Ovary (tissue), 10 donors: ENCODE measurements at places on chromosomes 5 and 9.

GRCh38 chr5:50700706-50701105 is 34.3 kb downstream of the PARP8 start:
- no peak for DNase-seq

DNA sequence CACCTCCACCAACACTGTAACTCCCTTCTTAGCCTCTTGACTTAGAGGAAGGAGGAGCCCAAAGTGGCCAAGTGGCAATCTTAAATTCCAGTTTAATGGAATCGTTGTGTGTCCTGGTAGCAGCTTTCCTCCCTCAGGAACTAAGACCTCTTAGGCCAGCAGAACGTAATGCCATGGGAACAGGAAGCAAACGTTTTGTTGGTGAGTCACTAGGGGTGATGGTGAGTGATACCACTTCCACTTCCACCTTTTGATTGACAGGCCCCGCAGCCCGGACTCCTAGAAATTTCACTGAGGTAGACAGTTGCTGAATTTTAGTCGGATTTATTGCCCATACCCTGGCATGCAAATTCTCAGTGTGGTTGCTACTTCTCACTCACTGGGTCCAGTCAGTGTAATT is 94.2 kb upstream of the FBN2 start:
- no peak for DNase-seq

- no peak for DNase-seq
Measured at GRCh38 chr5:36482812-36483211, 123.6 kb upstream of the SLC1A3 start.

DNA sequence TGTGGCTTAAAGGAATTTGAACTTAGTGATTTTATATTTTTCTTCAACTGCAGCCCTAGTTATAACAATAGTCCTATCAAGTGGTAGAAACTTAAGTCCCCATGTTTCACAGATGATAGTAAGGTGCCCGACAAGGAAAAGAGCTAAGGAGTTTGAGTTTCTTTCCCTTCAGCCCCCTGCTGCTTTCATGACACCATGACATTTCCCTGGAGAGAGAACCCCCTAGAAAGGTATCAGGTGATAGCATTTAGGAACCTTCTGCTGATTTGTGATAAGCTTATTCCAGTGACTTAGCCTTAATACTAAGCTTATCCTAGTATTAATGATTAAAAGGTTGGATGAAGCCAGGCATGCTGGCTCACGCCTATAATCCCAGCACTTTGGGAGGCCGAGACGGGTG is 623.8 kb upstream of the TYRP1 start:
- no peak for DNase-seq

GRCh38 chr9:129777769-129778130 is 24.9 kb upstream of the PTGES start:
- no peak for DNase-seq

- DNase-seq = no peak
Measured at GRCh38 chr9:5910413-5911057, 19.8 kb downstream of the MLANA start.

- DNase-seq = no peak
Measured at GRCh38 chr5:83405662-83406061, 65.9 kb upstream of the VCAN start.

DNA sequence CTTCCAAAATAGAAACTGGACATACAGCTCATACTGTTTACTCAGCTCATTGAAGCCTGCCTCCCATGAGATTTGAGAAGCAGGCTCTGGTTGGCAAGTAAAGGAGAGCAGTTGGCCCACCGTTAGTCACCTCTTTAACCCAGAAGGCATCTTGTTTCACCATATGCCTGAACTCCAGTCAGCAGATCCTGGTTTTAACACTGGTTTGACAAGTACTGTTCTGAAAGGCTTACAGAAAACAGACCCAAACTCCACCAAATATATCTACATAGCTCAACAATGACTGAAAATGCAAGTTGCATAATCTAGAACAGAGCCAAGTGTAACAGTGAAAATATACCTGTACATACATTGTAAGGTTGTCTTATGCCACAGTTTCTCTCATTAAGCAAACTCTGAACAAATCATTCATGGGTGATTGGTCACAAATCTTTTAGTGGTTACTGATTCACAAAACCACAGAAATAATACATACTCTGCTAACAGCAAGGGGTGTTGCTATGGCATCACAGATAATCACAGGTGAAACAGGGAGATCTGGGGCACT is 198.8 kb downstream of the BNC2 start:
- DNase-seq = no peak

GRCh38 chr5:115388240-115388639 is 91.8 kb upstream of the CCDC112 start:
- DNase-seq = no peak

DNA sequence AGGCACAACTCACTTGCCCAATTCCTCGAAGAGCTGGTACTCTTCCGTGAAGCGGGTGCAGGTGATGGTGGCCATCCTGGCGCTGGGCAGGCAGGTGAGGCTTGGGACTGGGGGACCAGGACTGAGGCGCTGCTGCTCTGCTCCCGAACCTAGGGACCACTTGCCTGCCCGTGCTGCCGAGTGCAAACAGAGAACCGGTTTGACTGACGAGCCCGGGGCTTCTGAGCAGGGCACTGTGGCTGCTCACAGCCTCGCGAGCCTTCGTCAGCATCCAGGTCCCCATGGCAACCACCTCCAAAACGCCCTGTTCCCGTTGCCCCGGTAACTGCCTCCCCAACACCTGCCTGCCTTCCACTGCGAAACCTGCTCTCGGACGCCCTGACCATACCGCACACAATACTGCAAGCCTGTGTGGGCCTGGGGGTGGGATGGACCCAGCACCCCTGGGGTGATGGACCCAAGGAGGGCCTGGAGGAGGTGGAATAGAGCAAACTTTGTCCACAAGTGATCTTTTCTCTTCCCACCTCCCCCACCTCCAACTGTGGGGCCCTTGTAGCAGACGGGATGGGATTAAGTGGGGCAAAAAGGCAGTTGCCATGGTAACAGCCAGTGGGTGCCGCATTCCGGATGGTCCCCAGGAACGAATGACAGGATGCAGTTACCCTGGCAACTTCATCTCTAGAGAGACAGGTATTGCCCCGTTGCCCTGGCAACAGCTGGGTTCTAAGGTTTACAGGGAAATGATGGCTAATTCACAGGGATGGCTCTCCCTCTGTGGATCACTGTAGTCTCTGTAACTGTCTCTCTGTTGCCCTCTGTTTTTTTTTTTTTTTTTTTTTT is at the start of gene CAMK2A:
Gene CAMK2A, minus strand, starts transcription at position 223 of the 840 bp plus-strand sequence. Its CDS starts 148 bp downstream, at position 75.
- DNase-seq = no peak

- peak; percentile 21 for DNase-seq
Measured at GRCh38 chr5:179373101-179373934, 28.1 kb upstream of the ADAMTS2 start.

DNA sequence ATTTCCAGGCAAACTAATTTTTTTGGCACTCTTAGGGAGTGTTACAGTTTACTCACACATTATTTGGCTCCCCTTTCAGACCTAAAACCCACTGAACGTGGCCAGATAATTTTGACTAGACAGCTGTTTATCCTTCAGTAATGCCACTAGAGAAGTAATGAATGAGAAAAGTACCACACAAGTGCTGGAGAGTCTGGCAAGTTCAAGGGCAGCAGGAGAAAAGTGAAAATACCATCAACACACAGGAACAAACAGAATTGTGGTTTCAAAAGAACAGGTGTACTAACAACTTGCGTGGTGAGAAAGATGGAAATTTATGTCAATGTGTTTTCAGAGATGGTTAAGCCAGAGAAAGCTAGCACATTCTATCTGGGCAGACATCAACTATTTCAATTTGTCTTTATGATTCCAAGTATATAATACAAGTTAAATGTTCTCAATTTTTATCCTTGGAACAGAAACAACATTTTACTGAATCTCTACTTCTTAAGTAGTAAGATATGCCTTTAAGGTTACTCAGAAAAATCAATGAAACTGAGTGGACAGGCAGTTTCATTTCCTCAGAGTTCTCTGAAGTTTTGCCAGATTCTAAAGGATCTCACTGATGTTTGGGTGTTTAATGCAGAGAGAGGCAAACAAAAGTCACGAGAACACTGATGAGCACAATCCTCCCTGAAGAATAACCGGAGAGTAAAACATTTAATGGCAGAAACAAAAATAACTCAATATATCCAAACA is 91.0 kb downstream of the ARSB start:
- DNase-seq = no peak

DNA sequence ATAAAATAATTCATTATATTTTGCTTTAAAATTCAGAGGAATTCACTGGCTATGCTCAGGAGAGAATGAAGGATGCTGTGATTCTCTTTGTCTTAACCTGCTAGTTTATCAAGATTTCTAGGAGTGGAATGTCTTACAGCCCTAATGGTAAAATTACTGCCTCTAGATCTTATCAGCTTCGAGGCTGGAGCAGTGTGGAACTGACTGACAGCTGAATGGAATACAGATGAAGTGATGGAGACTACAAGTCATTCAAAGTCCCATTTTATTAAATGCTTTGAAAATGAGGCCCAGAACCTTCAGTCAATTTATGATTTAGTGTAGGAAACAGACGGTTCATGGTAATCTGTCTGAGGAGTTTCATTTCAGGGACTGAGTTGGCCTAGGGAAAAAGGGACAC is 202.1 kb downstream of the RFX3 start:
- no peak for DNase-seq

DNA sequence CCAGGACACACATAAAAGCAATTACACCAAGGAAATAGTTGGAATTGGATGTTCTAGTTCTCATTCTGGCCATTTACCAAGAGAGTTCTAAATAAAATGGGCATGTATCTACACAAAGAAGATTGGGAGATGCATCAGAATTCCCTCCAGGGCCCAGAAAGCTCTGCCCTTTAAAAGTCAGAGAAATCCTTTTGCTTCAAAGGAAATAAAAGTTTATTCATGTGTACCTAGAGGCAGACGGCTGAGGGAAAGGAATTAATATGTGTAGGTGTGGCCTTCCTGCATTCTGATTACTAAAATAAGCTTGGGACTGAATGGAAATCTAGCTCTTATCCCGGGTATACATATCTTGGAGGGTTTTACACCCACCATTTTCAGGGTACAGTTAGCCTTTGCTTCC is 719.4 kb downstream of the SEMA5A start:
- no peak for DNase-seq

GRCh38 chr5:158373608-158374395 is 514.9 kb upstream of the CLINT1 start:
- no peak for DNase-seq

GRCh38 chr9:131500939-131501541 is 1.7 kb upstream of the POMT1 start:
- no peak for DNase-seq

DNA sequence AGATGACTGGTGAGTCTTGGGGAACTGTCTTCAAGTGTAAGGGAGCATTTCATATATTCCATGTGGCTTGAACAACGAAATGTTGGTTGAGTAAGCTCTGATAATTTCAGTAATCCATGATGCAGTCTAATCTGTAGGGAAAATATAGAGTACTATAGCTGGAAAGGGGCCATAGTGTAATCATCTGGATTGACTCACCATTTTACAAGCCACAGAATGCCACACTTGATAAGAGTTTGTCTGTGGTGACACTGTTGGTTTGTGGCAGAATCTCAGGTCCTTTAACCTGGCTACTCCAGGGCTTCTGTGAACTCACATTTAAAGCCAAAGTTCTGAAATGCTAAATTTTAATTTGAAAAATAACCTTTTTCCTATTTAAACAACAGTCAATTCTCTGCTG is 16.3 kb upstream of the MAML1 start:
- DNase-seq = no peak

DNA sequence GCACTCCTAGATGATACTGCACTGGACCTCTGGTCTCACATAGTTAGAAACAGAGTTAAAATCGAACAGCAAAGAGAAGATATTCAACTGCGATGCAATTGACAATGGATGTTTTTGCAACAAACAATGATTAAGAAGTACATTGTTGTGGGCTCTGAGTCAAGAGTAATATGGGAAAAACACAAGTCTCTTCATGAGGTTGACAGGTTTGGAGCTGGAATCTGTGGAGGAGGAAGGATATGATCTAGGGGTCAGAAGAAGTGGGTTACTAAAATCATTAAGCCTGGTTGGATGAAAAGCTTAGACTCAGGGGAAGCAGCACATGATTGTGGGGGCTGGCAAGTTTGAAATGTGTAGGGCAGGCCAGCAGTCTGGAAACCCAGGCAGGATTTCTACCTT is 53.1 kb downstream of the PDCD1LG2 start:
- DNase-seq = no peak

DNA sequence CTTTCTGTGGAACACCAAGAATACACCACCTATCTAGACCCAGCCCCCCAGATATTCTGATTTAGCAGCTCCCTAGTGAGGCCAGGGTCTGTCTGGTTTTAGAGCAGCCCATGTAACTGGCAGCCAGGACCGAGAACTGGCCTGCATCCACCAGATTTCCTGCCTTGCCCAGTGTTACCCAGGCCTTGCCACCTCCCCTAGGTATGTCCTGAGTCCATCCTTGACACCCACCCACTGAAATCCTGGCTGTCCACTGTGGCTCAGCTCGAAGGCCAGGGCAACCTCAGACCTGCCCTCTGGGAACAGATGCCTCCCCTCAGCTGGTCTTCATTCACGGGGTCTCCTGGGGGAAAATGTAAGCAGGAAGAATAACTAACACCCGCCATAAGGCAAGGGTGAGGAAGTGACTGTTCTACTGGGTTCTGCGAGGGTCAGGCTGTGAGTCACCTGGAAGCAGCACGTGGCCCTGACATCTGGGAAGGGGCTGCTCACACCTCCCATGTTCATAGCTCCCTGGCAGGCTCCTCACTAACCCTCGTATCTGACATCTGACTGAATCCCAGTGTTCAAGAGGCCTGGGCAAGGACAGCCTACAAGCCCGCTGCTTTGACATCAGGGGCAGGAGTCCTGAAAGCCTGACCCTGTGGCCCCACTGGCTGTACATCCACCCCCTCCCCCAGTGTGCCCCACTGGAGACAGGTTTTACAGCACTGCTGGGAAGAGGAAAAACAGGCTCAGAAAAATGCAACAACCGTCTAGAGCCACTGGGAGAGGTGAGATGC is 72.7 kb downstream of the SEMA4D start:
- no peak for DNase-seq

GRCh38 chr5:107389775-107390148 is 281.0 kb downstream of the EFNA5 start:
- DNase-seq = no peak

DNA sequence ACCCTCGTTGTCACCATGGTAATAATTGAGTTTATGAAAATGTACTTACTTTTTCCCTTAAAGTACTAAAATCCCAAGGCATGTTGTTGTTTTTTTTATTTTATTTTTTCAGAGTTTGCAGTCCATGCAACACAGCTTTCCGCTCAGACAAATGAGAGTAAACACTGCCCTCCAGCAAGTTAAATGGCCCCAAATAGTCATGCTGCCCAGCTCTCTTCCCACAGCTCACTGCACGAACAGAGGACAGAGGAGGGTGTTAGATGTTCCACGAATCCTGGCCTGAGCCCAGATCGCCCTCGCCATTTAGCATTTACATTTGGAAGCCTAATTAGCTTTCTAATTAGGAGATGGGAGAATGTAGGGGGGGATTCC is 1.9 kb downstream of the NIM1K start:
- DNase-seq = no peak
